ENCODE measurements at places on chromosomes 12 and 14.

DNA sequence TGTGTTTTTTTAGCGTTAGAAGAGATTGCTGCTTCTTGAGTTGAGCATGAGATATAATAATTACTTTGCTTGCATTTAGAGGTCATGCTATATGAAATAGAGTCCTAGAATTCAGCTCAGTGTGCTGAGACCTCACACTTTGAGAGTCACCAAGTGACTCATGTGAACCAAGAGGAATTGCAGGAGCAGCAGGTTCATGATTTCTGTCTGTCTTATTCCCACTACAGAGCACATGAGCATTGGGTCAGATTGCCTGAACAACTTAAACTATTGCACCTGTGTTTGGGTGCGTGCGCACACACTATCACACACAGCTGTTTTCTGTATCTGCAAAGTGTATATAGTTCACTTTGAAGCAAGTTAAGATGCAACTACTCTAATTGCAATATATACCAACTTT, 109.3 kb downstream of the FGD4 start:
- no peak for DNase-seq

DNA sequence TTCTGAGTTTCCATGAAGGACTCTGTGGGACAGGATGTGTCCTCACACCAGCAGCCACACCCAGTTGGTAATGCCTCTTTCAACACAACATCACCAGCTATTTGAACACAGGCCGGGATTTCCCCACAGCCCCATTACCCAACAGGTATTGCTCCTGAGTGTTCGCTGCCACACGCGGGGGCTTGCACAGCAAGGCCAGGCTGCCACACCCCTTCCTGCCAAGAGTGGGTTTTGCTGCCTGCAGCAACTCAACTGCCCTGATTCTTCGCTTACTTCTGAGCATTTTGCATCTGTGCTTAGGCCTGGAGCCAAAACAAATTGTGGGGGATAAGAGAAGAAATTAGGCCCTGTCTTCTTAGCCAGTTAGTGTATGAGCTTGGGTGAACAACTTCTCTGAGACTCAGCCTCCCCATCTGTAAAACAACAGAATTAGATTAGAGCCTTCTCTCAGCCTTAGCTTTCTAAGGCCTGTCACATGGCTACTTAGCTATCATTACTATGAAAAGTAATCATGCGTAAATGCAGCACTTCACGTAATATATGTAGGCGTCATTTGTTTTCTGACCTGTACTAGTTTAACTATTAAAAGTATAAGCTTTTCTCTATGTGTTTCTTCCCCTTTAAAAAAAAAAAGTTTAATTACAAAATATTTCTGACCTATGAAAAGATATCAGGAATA, 20.0 kb downstream of the CKAP4 start:
- peak; percentile 94 for DNase-seq

DNA sequence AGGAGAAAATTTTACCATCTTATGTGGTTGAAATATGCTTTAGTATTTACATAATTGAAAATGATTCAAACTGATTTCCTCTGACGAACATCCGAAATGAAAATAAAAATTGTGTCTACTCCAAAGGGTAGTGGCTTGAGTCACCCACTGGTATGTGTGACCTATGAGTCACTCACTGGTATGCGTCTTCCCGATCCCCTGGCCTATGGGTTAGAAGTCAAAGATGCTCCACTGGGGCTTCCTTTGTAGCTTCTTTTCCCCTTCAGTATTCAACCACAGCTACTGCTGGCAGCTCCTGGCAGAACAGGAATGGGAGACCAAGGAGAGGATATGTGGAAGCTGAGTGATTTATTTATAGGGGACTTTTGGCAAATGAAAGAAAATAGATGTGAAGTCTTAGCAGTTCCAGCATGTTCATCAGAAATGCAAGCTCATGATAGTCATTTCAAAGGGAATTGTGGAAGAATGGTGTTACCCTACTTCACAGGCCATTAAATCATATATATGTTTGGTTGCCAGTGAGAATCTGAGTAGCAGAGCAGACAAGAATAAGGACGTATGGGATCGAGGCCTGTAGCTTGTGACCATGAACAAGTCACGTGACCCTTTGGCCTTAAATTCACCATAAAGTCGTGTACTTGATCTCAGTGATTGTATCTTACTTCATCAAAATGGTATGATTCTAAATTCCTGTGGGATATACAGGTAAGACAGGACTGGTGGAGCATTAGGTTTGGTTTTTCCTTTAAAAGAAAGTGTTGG, 108.3 kb downstream of the CRADD start:
- peak; percentile 64 for DNase-seq

- DNase-seq = no peak
These were observed 1.8 kb downstream of the C12orf57 start for GRCh38 chr12:6945613-6946012.

DNA sequence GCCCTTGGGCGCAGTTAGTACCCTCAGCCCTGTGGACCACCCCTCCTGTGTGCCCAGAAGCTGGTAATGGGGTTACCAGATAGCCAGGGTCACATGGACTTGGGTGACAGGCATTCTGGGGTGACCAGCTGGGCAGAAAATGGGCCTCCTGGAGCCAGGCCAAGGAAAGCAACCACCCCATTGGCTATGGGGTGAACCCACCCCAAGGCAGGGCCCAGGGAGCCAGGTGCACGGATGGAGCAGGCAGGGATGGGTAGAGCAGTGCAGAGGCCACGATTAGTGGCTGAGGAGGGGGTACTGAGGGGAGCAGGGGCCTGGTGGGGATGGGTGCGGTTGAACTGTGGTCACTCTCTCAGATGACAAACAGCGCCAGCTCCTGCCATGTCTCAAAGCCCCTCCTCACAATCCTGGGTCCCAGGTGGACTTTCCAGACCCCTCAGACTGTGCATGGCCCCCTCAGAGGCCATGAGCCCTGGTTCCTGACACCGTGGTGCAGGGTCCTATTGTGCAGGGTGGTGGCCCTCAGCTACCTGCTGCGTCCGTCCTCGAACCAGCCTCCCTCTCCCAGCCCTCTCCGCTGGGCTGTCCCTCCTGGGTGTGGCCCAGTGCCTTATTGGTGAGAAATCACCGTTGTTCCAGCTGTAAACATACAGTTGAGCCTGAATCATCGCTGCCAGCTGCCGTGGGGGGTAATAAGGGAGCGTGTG, 23.4 kb upstream of the BEGAIN start:
- no peak for DNase-seq

DNA sequence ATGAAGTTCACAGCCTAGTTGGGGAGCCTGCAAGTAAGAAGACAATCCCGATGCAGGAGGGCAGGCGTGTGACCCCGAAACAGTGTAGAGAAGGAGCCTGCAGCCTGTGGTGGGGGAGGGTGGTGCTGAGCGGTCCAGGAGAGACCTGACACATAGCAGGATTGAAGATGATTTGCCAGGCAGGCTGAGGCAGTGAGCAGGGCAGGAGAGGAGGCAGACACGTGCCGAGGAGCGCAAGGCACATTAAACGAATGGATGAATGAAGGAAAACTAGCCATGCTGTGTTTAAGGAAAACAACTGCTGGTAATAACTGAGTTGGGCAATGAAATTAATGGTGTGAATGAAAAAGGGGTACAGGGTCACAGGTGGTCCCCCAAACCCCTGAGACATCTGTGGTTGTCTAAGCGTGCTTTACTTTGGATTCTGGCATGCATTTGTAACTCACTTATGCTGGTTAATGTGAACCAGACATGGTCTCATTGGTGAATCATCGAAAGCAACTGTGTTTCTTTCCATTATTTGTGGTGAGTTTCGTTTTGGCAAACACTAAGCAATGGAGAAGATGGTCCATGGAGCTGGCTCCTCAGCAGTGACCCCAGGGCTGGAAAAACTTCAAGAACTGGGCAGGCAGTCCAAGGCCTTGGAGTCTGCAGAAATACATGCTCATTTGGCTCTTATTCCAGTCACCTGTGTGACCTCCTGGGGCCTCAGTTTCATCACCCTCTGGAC, 96.9 kb upstream of the EVL start:
- no peak for DNase-seq

- DNase-seq = no peak
These were observed 40.3 kb downstream of the KTN1 start for GRCh38 chr14:55620277-55620676.

- peak; percentile 4 for DNase-seq
These were observed 69.9 kb upstream of the CNTN1 start for GRCh38 chr12:40622246-40622838.

DNA sequence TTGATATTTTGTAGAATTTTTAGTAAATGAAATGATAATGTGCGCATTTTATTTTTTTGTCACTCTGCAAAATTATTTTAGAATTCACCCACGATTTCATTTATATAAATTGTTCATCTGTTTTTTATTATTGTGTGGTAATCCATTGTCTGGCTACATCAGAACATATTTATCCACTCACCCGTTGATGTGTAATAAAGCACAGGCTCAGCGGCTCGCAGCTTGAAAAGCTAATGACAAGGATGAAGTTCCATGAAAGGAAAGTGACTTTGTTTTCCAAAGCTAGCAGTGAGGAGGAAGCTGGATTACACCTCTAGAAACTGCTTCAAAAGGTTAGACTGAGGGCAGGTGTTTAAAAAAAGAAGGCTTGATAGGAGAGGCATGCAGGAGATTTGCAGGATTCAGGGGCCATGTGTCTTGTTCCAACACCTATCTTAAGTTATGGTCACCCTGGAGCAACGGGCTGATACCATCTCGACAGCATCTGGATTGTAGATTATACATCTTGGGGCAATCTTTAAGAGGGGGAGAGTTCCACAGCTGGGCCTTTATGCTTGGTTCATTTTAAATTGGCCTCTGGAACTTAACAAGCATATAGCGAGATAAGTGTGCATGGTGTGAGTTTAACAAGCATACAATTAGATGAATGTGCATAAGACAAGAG, 194.1 kb downstream of the TMTC3 start:
- no peak for DNase-seq

- DNase-seq = peak; percentile 28
These were observed 277.4 kb upstream of the SOX5 start for GRCh38 chr12:24226745-24227350.

DNA sequence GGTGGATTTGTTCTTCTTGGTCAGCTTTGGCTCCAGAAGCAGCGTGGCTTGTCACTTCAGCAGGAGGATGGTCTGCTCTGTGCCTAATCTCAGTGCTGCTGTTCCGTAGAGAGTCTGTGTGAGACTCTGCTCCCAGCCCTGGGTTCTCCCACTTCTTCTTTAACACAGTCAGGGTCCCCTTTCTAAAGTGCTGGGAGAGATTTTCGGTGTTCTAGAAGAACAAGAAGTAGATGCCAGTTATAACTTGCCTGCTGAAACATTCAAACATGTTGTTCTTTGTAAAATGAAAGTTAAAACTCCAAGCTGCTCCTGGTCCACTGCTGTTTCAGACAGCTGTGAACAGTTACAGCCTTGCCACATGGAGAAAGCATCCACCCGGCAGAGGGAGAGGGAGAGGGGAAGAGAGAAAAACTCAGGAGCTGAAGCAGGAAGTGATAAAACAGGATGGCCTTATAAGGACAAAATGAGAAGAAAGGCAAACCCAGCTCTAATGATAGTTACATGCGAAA, 55.2 kb upstream of the CERS5 start:
- peak; percentile 43 for DNase-seq

DNA sequence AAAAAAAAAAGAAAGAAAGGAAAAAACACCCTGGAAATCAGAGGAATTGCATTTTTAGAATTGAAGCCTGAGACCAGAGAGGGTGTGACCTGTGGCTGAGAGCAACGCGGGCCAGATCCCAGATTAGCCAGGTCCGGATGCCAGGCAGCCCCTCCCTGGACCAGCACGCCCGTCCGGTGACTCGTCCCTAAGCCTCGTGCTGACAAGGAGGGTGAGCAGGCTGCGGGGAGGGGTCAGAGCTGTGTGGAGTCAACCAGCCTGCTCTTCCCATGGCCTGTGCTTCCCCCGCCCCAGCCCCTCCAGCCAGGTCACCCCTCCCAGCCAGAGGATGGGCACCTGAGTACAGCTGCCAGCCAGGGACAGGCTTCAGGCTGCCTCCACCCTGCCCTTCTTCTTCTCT, 4.2 kb upstream of the KLC1 start:
- peak; percentile 48 for DNase-seq

DNA sequence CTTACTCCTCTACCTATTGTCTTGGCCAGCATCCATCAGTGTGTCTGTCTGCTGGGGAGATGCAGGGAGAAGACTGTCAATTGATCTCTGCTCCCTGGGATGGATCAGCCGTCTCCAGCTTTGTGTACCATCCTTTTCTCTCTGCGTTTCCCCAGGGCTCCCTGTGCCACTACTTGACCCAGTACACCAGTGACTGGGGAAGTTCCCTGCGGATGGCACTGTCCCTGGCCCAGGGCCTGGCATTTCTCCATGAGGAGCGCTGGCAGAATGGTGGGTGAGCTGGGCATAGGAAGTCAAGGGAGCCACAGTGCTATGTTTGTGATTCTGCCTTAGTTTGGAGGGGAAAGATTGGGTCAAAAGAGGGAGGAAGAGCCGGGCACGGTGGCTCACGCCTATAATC, 5.1 kb downstream of the AMHR2 start:
- DNase-seq = no peak

DNA sequence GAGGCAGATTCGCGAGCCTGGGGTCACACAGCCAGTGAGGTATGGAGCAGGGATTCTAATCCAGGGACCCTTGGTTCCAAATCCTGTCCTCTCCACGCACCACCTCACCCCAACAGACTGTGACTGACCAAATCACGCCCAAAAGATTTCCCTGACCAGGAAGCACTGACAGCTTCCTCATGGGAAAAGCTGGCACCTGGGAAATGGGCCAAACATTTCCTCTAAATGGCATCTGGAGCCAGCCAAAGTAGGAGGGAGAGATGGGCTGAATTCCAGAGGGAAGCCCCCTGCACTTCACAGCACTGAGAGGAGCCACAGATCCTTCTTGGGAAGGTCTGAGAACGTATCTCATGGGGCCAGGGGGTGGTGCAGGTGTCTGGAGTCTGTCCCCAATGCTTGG, 28.8 kb downstream of the CCDC92 start:
- DNase-seq = no peak

DNA sequence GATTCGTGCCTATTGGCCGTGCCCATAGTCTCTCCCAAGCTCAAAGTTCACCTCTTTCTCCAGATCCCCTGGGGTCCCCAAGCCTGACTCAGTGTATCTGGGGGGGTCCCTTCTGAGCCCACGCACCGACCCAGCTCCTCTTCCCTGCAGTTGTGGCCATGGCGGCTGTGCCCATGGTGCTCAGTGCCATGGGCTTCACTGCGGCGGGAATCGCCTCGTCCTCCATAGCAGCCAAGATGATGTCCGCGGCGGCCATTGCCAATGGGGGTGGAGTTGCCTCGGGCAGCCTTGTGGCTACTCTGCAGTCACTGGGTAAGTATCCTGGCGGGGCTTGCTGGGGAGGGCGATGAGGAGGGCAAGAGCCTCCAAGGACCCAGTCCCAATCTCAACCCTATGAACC, 5.1 kb downstream of the IFI27 start:
- no peak for DNase-seq

GRCh38 chr12:50550530-50551223, 45.9 kb downstream of the DIP2B start:
- DNase-seq = peak; percentile 13

DNA sequence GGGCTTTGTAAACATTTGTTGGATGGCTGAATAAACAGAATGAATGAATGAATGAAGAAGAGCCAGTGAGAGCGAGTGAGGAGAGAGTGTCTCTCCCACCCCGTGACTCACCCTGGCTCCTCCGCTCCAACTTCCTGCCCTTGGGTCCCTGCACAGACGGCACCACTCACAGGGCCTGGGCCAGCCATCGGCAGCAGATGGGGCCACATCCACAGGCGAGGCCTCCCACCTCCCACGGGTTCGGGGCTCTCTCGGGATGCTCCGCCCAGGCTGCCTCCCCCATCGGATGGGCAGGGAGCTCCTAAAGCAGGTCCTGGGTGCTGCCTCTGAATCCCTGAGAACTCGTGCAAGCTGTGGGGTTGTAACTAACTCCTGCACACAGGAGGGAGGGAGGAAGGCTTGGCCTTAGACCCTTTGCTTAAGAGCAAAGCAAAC, 41.3 kb downstream of the CCNK start:
- DNase-seq = no peak

All from CD14-positive monocyte (primary cell).